NCI-H526 (cell line): ENCODE measurements at places on chromosomes 1 and 21.

DNA sequence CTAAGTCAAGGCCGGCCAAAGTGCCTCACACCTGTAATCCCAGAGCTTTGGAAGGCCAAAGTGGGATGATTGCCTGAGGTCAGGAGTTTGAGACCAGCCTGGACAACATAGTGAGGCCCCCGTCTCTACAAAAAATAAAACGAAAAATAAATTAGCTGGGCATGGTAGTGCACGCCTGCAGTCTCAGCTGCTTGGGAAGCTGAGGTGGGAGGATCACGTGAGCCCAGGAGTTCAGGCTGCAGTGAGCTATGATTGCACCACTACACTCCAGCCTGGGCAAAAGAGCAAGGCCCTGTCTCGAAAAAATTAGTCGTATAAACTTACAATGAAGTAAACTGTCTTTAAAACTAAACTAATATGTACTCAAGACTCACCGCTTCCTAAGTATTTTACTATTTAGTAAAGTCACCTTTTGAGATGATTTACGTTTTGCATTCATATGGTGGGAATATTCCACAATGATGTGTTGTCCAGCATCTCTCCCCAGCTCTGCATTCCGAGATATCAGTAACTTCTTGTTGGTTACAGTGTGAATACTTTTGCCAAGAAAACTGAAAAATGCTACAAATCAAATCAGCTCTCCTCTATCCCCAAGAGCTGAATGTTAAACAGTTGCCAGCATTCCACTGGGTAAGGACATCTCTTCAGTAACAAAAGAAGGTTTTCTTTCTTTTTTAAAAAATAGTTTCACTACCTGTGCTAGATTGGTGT, 84.9 kb upstream of the C21orf91 start:
- DNase-seq: no peak

GRCh38 chr1:161707503-161707902, 474 bp downstream of the FCRLA start:
- DNase-seq: no peak

DNA sequence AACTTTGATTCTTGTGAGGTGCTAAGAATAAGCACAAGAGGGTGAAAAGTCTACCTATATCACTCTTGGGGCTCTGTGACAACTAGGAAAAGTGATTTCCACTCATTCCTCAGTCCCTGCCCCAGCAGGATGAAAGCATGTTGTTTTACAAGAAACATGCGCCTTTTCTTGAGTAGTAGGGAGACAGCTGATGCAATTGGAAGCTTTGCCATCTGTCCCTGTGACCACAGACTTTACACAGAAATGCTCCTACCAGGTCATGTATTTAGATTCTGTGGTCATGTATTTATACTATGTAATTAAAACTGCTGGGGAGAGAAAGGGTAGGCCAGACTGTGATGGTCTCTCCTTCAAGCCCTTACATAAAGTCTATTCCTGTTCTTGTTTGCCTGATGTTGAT, 445.5 kb downstream of the PTPRC start:
- DNase-seq: peak; percentile 1

GRCh38 chr1:213989002-213989855, 1.5 kb downstream of the PROX1 start:
- peak; percentile 66 for DNase-seq

DNA sequence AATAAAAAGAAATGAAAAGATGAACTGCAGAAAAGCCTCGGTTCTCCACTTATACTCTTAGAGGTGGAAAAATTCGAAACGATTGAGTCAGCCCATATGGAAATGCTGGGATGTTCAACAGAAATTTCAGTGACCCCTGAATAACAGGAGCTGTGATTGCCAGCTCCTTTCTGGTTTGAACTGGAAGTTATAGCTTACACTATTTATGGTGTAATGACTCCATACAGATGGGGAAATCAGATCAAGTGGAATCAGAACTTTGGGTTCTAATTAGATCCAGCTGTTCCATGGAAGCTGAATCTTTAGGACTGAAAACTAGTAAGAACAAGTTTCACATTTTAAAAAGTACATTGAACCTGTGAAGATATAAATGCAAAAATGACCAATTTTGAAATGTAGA, 569.3 kb upstream of the ZRANB2 start:
- no peak for DNase-seq

- no peak for DNase-seq
Observed at GRCh38 chr1:194447636-194448035, 1261.2 kb upstream of the B3GALT2 start.

- peak; percentile 85 for DNase-seq
Observed at GRCh38 chr1:6519935-6520671, 28.6 kb upstream of the PLEKHG5 start.

DNA sequence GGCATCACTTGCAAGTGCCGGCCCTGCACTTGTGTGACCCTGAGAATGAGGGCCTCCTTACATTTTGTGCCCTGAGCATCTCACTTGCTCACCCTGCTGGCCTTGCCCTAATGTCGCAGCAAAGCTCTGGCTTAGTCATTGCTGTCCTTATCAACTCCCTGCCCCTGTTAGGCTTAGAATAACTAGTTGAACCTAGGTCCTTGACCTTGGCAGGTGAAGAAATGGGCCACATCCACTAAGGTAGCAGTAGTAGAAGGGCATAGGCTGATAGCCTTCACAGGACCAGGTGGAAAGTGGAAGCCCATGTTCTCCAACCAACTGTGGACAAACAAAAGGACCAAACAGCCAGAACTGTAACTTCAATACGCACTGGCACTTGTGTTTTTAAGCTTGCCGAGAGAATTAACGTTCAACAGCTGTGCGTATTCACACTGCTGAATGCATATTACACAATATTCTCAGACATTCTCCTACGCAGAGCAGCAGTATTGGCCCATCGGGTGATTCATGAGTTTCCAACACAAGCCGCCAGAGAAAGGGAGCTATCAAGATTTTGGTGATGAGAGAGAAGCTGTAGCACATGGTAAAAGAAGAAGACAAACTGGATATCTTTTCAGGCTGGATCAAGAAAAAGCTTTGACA, 27.7 kb upstream of the PTGFRN start:
- DNase-seq: no peak

DNA sequence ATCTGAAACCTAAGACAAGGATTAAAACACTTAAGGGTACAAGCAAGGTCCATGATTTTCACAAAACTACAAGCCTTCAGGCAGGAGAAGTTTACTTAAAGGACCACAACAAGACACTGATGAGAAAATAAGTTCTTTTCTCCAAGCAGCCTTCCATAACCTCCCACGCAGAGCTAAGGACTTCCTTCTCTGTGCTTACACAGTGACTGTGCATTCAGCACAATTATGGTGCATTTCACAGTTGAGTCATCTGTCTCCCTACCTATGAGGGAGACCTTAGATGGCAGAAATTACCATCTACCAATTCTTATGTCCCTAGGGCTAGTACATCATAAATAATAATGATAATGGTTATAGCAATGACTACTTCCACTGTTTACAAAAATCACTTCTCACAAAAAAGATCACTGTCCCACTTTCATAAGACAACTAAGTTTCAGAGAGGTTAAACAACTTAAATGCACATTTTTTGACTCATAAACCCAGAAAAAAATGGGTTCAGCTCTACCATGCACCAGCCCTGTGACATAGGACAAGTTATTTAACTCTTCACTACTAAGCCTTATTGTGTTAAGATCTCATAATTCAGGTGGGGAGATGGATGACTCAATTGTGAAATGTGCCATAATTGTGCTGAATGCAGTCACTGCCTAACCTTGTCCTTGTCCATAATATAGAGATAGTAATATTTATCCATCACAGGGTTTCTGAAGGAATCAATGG, 45.3 kb downstream of the TARBP1 start:
- DNase-seq: no peak

DNA sequence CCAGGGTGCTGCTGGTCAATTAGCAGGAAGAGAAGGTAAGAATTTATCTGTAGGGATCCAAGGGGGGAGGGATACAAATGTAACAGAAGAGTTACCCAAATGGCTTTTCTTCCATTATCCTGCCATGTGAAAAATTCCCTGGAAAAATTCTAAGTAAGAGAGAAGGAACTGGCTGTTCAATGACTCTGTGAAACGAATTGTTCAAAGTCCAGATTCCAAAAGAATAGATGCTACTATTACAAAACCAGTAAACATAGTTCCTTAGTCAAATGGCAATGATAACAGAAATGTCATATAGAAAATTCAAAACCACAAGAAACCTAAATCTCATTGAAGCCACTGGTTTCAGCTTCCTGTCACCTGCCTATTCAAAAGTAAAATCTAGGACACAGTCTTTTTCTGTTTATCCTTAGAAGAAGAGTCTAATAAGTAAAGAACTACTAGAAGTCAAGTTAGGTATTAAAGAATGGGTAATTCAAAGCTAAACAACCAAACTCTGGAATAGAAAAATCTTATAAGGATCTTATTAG, 102.6 kb downstream of the ZNF644 start:
- no peak for DNase-seq

DNA sequence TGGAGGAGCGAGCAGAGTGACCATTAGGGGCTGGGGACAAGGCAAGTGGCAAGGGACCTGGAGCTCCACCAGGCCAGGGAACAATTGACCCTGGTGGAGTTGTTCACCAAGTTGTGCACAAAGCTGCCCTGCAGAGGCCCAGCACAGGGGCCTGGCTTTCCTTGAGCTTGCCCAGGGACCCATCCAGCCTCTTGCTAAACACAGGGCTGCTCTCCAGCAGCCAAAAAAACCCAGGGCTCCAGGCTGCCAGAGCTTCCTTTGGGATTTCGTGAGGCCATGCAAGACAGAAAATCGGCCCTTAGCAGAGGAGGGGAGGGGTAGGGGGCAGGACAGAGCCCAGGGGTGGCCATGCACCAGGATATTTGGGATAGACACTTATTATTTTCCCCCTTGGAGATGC, 32.6 kb downstream of the LRP8 start:
- no peak for DNase-seq

- DNase-seq: no peak
Observed at GRCh38 chr1:39791838-39792237, 3.2 kb upstream of the BMP8B start.

GRCh38 chr1:242083742-242084141, 84.8 kb upstream of the MAP1LC3C start:
- DNase-seq: no peak

DNA sequence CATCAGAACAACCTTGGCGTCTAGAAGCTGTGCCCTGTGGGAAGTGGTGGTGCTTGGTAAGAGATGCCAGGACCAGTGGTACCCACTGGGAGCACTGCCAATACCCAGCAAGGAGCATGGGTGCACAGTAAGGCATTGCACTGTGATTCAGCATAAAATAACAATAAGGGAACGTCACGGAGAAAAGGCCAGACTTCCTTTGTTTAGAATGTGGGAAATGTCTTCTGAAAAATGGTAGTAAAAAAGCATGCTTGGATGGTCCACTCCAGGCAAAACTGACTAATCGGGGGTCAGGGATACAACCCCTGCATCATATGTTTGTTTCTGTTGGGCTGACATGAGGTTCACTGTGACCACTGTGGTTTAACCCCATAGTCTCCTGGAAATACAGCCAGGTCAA, 14.7 kb downstream of the METTL18 start:
- no peak for DNase-seq

DNA sequence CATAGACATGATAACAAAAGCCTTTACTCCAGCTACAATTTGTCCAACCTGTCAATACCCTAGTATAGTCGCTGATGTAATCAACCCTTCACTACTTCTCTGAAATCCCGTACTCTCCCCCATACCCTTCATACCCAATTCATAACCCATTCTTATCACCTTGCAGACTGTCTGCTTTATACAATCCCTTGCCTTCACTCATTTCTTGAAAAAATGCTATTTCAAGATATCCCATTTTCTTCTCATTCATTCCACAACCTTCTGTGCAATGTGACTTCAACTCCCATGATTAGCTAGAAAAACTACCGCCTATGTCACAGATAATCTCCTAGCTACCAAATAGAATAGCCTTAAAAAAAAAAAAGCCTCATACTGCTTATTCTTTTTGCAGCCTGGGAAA, 49.5 kb downstream of the EPS15 start:
- DNase-seq: no peak

DNA sequence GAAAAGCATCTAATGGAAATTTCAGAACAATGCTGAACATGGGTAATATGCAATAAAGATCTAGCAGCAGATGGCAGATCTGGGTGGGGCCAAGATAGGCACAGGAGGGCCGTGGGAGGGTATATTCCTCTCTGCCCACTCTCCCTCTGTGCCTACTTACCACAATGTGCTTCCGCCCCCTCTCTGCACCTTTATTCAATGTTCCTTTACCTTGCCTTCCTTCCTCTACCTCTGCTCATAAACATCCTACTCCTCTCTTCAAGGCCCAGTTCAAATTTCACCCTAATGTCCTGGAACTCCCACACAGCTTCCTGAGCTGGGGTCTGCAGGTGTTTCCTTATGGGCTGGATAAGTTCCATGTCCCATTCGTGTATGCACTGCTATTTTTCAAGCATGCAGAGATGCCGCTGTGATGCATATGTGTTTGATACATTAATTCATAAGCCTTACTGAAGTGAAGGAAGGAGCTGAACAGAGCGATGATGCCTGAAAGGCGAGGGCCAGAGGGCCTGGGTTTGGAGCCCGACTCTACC, 65.6 kb upstream of the EDEM3 start:
- DNase-seq: no peak

DNA sequence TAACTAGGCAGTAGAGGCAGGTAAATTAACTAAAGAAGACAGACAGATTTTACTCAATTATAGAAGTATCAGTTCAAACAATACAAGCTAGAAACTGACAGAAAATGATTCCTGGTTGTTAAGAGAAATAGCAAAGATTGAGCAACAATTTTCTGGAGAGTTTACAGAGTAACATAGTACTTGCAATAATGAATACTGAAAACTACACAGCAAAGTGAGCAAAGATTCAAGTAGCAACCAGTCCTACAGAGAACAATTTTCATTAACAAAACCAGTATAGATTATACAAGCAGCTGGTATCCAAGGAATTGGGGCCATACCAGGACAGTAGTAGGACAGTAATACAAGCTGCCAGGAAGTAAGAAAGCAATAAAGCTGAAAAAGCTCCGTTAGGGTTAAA, 37.6 kb downstream of the EYA3 start:
- DNase-seq: no peak

- peak; percentile 45 for DNase-seq
Observed at GRCh38 chr1:239308701-239309333, 77.6 kb upstream of the CHRM3 start.

DNA sequence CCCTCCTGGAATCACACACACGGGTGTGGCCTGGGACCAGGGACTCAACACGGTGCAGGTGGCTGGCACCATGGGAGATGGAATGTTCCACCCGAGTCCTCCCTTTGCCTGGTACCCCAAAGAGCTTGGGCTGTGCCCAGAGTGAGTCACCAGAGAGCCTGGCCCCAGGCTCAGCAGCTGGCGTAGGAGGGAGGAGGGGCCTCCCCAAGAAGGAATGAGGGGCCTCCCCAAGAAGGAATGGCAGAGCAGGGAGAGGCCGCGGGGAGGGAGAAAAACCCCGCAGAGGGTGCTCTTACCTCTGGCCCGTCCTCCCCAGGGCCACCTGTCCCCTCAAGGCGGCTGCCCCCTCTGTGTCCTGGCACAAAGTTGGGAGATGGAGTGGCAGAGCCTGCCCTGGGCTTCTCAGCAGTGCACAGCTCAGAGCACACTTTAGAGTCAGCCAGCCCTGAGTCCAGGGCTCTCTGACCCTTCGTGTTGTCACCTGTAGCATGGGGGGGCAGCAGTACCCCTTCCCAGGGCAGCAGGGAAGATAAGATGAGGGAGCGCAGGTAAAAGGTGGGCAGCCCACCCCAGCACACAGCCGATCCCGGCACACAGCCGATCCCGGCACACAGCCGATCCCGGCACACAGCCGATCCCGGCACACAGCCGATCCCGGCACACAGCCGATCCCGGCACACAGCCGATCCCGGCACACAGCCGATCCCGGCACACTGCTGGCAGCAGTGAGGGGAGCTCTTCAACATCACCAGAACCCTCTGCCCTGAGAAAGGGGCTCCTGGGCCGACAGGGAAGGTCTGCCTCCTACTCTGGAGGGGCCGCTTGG, 20.2 kb upstream of the KCNAB2 start:
- DNase-seq: no peak
